SJSA1 (cell line): ENCODE measurements at places on chromosomes 1 and 21. TPM values are rescaled to one million over a fixed set of nuclear protein-coding genes. Genes with fewer than 3 reads are reported as not detected.

- no peak for DNase-seq
These were observed at the start of gene SEMA4A for GRCh38 chr1:156153362-156153761. Gene SEMA4A (plus strand): TSS chr1:156153585. CDS start chr1:156154579, 994 bp downstream.

- no peak for DNase-seq
These were observed 19.4 kb downstream of the RGL1 start for GRCh38 chr1:183824291-183824690.

- DNase-seq: no peak
These were observed 97.2 kb downstream of the LHX9 start for GRCh38 chr1:198014355-198014754.

- no peak for DNase-seq
These were observed 99.6 kb downstream of the DDX20 start for GRCh38 chr1:111855260-111855659.

GRCh38 chr1:227745568-227746265 lies 10.5 kb downstream of the SNAP47 start:
- no peak for DNase-seq

GRCh38 chr1:40179496-40180089 lies 18.4 kb downstream of the RLF start:
- no peak for DNase-seq

GRCh38 chr1:240611619-240612480 lies at the start of gene GREM2:
Gene GREM2 (minus strand): TSS chr1:240612155. CDS start chr1:240493475, 118,680 bp downstream.
- peak; percentile 68 for DNase-seq

TRIM17 gene
- not detected in 2 replicates for total RNA-seq

KRTAP13-2 gene
- not detected in 2 replicates for total RNA-seq
